ENCODE measurements at places on chromosomes 4 and X.

DNA sequence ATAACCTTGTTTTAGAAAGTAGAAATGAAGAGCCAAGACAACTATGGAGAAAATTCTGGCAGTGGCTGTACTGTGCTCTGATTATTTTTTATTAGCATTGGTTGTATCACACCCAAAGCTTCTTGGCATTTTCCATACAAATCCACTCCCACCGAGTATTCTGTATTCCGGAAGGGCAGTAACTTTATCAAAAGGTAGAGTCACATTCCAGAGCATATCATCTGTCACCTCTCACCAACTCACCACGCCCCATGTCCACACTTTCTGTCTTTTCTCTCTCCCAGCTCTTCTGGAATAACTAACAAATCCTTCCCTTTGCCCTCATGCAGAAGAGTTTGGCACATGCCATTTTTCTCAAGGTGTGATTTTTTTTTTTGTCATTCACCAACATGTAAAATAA lies 52.7 kb downstream of the CORIN start:
- no peak for DNase-seq

GRCh38 chr4:150238591-150238990 lies 160.3 kb downstream of the DCLK2 start:
- no peak for DNase-seq

GRCh38 chr4:114005569-114006442 lies 26.4 kb upstream of the ARSJ start:
- no peak for DNase-seq

DNA sequence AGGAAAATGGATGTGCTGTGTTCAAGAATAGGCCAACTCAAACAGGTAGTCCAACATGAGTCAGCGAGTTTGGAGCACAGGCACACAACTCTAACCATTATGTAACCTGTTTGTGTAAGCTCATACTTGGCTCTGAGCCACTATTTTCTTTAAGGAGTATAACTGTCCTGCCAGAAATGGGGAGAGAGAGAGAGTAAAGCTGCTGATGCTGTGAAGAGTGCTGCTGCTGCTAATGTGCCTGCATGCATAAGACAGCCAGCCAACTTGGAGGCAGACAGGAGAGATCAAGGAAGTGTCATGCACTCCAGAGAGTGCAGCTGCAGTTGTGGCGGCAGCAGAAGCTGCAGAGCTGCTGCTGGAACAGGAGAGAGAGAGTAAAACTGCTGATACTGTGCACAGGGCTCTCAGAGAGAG lies 11.7 kb upstream of the STATH start:
- DNase-seq: no peak

DNA sequence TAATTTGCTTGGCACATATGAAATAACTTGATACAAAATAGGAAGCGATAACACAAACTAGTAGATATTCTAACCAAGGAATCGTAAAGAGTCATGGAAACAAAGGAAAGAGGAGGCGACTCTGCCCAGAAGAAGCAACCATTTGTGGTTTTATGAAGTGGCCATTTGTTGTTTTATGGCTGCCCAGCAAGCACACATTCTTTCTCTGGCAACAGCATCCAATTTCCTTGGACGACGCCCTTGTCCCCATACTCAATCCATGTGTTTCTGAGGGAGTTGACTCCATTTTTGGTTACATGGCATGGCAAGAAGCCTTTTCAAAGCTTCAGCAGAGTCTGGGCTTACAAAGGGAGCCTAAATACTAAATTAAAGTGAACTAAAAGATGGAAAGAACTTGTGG lies 295.1 kb downstream of the INPP4B start:
- no peak for DNase-seq
